Nucleus accumbens (tissue), 56 donors: ENCODE measurements at places on chromosomes 13 and 19.

- no peak for DNase-seq
Observed at GRCh38 chr13:76991432-76991795, 467 bp upstream of the CLN5 start.

DNA sequence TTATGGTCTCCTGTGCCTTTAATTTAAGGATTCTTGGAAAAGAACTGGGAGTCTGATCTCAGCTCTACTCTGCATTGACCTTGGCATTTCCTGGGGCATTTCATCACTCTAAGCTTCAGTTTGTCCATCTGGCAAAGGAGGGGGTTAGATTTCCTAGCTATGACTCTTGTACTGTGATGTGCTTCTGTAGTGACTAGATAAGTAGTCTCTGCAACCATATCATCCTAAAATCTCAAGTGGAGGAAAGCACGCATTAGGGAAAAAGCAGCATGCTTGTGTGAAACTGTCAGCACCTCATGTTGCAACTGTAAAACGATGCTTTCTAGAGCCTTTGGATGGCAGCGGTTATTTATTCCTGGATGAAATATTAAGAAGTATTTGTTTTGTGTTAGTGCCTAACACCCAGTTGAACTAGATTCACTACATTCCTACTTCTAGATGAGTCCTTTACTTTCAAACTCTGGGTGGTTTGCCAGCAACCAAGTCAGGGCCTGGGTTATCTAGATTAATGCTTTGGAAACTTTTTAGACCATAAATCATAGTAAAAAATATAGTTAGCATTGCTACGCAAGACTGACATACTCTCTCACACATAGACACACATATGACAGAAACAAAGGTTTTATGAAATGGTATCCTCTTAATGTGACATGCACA lies 6.8 kb downstream of the WDFY2 start:
- no peak for DNase-seq

DNA sequence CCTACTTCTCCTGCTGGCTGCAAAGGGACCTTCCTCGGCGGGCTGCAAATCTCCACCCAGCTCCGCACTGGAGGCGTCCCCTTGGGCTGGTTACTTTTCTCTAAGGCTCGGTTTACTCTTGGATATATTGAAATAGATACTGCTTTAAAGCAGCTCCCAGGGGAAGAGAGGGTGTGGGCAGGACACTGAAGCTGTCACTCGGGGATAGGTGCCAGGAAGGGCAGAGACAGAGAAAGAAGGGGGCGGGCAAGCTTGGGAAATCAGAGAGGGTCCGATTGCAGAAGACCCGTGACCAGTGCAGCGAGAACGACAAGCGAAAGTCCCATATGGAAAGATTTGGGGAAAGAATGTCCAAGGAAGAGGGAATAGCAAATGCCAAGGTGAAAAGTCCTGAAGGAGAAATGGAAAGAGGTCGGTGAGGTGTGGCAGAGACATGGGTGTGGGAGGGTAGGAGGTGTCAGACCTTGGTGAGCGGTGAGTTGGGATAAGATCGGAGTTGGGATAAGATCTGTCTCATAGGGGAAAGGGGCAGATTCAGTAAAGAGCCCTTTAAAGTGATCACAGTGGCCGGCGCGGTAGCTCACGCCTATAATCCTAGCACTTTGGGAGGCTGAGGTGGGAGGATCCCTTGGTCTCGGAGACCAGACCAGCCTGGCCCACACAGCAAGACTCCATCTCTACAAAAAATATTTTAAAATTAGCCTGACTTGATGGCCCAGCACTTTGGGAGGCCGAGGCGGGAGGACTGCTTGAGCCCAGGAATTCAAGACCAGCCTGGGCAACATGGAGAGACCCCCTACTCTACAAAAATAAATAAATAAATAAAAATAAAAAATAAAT lies 618 bp downstream of the THSD8 start:
- DNase-seq = no peak

DNA sequence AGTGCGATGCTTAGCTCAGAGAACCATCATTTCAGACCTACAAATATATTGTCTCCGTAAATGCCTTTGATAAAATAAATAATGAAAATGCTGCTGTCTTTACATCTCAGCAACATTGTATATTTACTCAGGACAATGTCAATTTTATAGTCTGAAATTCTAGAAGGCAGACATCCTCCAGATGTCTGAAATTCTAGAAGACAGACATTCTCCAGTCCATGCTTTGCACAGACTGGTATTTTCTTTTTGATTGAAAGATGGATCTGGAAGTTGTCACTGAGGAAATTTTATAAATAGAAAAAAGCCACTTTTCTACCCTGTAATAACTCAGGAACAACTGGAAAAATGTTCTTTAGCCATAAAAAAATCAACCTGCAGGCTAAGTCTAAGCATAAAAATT lies 2293.3 kb downstream of the PCDH9 start:
- DNase-seq = no peak

GRCh38 chr13:98342953-98343352 lies 165.9 kb upstream of the RNF113B start:
- no peak for DNase-seq

DNA sequence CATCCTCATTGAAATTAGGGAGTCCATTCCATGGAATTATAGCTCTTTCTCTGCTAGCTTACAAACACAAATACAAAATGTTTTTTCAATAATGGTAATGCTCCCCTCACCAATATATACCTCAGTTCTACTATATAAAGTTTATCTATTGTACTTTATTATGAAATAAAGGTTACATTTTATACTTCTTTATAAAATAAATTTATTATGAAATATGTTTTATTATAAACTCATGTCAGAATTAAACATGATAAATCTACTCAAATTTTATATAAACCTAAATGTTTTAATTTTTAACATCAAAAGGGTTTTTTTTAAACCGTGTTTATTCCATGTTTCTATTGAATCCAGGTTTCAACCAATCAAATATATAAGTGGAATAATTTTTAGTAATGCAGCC lies 646.1 kb upstream of the PCDH20 start:
- no peak for DNase-seq

- no peak for DNase-seq
Observed at GRCh38 chr13:74134777-74135325, 647 bp upstream of the KLF12 start.

GRCh38 chr13:79003989-79004898 lies 345.3 kb upstream of the OBI1 start:
- no peak for DNase-seq

- no peak for DNase-seq
Observed at GRCh38 chr13:52827839-52828238, 20.6 kb downstream of the PCDH8 start.

DNA sequence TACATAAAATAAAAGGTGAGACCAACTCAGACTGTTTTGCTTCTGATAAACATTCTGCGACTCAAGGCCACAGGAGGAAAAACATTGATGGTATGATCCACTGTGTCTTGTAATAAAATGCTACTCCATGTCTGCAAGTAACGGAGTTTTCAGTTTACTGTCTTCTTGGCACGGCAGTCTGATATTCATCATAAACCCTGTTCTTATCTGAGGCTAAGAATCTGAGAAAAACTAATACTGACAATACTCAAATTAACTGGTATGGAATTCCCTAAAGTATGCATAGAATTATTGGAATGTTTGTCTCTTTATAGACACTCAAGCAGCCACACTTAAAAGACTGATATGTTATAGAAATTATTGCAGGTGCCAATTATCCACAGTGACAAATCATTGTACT lies 125.5 kb downstream of the TBC1D4 start:
- DNase-seq = no peak

DNA sequence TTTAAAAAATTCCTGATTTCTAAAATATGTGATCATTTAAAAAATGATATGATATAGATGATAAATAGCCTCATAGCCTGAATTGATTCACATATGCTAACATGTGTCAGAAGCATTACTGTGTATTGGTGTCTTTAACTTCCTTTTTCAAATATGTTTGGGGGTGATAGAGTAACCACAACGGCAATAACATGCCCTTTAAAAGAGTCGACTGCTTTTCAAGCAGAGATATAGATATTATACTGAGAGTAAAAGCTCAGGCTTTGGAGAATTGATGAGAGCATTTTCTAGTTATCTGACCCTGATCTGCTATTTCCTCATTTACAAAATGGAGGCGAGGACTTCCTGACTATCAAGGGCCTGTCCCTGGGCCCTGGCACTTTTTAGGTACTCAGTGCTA lies 260.5 kb downstream of the DCT start:
- no peak for DNase-seq

DNA sequence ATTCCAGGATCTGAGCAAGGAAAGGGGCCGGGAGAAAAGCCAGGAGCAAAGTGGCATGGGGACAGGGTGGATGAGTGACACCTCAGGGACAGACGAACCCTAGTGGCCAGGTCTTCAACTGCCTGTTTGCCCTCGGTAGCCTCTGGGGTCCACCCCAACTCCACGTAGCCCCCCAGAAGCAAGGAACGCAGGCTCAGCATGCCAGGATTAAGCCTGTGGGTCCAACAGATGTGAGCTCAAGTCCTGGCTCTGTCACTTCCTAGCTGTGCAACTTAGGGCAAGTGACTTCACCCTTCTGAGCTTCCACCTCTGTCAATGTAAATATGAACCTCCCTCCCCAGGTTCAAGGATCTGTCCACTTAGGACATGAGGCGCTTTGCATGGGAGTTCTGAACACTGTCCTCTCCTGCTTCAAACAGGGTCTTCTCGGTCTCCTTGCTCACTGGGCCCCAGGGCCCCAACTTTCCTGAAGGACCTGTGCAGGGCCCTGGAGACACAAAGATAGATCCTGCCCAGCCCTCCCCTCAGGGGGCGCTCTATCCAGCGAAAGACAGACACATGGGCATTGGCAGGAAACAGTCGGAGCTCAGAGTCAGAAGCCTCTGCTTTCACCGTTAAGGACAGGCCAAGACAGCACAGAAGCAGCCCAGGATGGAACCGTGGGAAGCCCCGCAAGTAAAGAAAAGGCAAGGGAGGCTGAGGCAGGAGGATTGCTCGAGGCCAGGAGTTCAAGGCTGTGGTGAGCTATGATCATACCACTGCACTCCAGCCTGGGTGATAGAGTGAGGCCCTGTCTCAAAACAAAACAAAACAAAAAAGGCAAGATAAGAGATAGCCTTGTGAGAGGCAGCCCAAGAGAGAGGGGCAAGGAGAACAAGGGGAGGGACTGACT lies 13.2 kb downstream of the SYDE1 start:
- no peak for DNase-seq

- DNase-seq = no peak
Observed at GRCh38 chr13:113182046-113182445, 23.6 kb downstream of the PROZ start.

- DNase-seq = no peak
Observed at GRCh38 chr19:4993683-4994082, 24.8 kb downstream of the KDM4B start.

GRCh38 chr19:43439032-43439708 lies 24.5 kb downstream of the TEX101 start:
- no peak for DNase-seq

- no peak for DNase-seq
Observed at GRCh38 chr19:13262450-13262849, 112.2 kb downstream of the IER2 start.

DNA sequence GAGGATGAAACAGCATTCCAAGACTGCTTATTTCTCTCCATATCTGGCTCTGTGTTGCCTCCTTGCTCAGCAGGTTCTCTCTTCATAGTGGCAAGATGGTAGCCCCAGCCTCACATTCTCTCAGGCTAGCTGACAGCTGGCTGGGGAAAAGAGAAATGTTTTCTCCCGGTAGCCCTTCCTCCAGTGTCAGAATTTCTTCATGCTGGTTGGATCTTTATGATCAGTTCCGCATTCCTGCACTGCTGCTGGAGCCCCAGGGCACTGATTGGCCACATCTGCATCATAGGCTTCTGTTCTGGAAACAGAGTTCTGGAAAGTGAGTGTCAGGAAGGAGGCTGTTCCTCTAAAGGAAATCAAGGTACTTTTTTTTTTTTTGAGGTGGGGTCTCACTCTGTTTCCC lies 24.6 kb downstream of the POP4 start:
- no peak for DNase-seq

DNA sequence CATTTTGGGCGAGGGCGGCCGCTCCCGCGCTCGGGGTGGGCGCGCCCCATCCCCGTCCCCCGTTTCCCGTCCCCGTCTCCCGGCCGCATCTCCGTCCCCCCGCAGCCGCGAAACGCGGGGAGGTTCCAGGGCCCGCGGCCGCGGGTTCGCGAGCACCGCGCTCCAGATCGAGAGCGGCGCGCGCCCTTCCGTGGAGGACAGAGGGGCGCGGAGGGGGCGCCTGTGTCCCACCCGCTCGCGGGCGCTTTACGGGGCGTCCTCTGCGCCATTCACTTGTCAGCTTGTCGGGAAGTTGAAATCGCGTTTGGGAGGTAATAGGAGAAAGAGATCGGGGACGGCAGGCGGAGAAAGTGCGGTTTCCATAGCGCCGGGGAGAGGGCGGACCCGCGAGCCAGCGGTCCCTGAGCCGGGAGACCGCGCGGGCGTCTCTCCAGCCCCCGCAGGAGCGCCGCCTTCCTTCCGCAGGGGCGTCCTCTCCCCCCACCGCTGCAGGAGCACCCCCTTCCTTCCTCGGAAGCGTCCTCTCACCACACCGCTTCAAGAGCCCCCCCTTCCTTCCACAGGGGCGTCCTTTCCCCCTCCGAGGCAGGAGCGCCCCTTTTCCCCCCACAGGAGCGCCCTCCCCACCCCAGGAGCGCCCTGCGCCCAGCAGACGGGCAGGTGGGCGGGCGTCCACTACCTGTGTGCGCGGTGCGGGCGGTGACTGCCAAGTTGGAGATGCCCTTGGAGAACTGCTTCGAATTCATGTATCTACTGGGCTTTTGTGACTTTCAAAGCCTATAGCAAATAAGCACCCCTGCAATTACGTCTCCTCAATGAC lies 962 bp upstream of the IRS2 start:
- DNase-seq = peak; percentile 59

DNA sequence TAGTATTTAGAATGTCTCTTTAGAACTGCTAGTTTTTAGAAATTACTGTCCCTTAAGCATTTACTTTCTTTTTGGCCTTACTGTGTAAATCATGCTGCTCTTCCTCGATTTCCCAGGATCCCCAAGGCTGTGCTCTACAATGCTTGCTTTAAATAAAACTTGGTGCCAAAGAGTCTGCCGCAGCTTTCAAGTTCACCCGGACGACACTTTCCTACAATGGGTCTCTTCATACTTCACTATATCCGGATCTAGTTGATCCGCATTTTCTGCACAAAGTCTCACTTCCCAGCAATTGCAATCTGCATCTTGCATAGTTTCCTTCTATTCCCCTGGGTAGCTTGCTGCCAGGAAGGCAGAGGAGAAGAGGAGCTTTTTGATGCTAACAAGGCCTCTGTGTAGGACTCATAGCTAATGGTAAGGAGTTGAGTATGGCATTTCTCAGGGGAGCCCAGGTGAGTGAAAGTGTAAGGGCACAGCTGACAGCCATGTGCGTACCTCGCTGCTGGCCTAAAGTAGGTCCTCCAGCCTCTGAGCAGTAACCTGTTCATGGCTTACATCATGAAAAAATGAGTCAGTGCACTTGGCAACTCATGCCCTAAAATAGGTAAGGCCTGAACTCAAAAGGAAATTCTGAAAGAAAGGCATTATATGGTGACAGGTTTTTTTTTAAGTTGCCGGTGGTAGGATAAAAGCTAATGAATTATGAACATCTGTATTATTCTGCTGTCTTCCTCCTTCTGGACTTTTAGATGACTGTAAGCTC lies 101.6 kb downstream of the ENOX1 start:
- DNase-seq = no peak
